ENCODE measurements at places on chromosomes 13 and 19.

- DNase-seq = no peak
Measured at GRCh38 chr13:68727798-68728197, 1379.8 kb upstream of the ATXN8OS start.

GRCh38 chr19:16566161-16566560 is 6.1 kb downstream of the SLC35E1 start:
- no peak for DNase-seq

GRCh38 chr19:33139165-33139564 is 7.3 kb downstream of the WDR88 start:
- no peak for DNase-seq

GRCh38 chr19:51119101-51119500 is 5.6 kb upstream of the SIGLEC9 start:
- DNase-seq = no peak

- DNase-seq = no peak
Measured at GRCh38 chr19:45160870-45161737, at the start of gene NKPD1. TSS of gene NKPD1 (minus strand) at chr19:45160982. CDS start at chr19:45160150, 832 bp downstream.
